ENCODE measurements at places on chromosomes 2 and 18.

GRCh38 chr2:121061633-121062032, 223.4 kb downstream of the TFCP2L1 start:
- H3K27me3 ChIP-seq = no peaks in the 10 kb centered on the region
- no peak overlapping the region for H3K4me3 ChIP-seq
- no peaks in the 10 kb centered on the region for H3K36me3 ChIP-seq
- no peak overlapping the region for H3K27ac ChIP-seq

DNA sequence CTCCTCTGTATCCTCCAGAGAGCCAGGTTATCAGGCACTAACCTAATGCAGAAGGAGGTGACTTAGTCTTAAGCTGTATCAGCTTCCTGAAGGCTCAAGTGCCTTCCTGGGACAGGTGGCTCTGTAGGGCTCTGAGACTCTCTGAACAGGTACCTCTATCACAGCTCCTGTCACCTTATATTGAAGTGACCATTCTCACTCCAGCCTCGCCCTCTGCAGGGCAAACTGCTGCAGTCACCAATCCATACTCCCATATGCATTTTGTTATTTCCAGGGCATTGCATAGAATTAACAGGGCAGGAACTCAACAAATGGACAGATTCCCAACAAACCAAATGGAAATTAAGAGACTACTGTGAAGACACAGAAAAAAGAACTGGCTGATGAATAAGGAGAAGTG, 203.0 kb upstream of the REV1 start:
- peaks cover 2% of the 10 kb centered on the region for H3K27me3 ChIP-seq
- DNase-seq = no peak
- no peak overlapping the region for H3K27ac ChIP-seq
- H3K36me3 ChIP-seq = no peaks in the 10 kb centered on the region

- H3K4me3 ChIP-seq = no peak overlapping the region
- peaks cover 33% of the 10 kb centered on the region for H3K36me3 ChIP-seq
- no peak for DNase-seq
- peaks cover 4% of the 10 kb centered on the region for H3K4me1 ChIP-seq
- no peak overlapping the region for H3K27ac ChIP-seq
- no peaks in the 10 kb centered on the region for H3K27me3 ChIP-seq
These were observed 45.7 kb upstream of the C2orf74 start for GRCh38 chr2:61116302-61116701.

DNA sequence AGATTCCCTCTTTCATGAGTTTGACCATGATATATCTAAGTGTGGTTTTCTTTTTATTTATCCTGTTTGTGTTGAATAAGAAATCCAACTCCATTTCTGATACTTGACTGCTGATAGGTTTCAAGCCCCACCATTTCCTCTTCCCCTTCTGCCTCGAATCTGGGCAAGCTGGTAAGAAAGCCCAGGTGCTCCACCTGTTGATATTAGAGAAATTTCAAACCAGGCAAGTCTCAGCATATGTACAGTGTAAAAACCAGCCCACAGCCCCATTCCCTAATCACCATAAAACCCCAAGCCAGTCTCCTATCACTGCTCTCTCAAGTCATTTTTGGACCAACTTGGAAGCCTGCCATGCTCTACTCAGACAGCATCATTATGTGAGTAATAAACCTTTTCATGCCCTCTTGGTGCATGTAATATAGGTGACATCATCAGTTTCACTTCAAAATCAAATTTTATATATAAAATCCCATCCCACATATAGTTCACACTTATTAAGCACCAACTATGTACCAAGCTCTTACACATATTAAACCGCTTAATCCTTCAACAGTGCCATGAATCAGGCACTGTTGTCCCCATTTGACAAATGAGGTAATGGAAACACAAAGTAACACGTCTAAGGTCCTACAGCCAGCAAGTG, 46.6 kb downstream of the SMAD2 start:
- no peak overlapping the region for H3K4me3 ChIP-seq
- no peak for DNase-seq
- peak overlapping the region; percentile 58 for H3K27ac ChIP-seq

DNA sequence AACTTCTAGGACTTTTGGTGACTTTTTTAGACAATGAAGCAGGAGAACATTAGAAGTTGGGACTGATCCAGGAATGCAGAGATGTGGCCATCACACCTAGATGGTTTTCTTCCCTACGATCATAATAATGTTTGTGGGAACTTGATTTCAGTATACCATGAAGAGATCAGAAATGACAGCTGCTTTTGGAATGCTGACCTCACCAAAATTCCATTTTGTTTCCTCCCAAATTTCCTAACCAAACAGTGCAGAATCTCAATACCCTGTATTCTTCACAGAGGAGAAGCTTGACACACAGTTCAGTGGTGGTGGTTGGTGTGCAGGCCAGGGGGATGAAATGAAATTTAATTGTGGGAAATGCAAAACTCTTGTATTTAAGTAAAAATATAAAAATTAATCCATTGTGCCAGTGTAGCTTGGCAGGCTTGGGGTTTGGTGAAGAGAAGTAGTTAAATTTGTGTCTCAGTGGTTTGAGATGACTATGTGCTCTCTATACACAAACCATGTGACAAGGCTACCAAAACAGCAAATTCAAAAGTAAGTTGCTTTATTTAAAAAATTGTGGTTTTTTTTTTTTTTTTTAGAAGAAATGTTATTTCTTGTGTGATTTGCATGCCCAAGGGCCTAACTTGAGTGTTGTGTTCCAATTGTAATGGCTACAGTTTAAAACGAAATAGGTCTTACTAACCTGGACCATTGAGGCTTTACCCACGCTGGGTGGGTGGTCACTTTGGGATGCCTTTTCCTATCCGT, 252.4 kb downstream of the LPIN1 start:
- H3K4me1 ChIP-seq = no peaks in the 10 kb centered on the region
- no peak overlapping the region for H3K27ac ChIP-seq
- H3K27me3 ChIP-seq = peaks cover 16% of the 10 kb centered on the region
- H3K4me3 ChIP-seq = no peak overlapping the region
- DNase-seq = no peak

GRCh38 chr2:151297882-151298281, 8.4 kb upstream of the NMI start:
- H3K36me3 ChIP-seq = no peaks in the 10 kb centered on the region
- peaks cover 6% of the 10 kb centered on the region for H3K27me3 ChIP-seq
- no peak overlapping the region for H3K4me3 ChIP-seq
- H3K27ac ChIP-seq = no peak overlapping the region

GRCh38 chr18:72840109-72840508, 27.7 kb downstream of the NETO1 start:
- H3K4me3 ChIP-seq = no peak overlapping the region
- no peak for DNase-seq
- no peaks in the 10 kb centered on the region for H3K27me3 ChIP-seq
- no peaks in the 10 kb centered on the region for H3K4me1 ChIP-seq
- no peaks in the 10 kb centered on the region for H3K36me3 ChIP-seq
- no peak overlapping the region for H3K27ac ChIP-seq

GRCh38 chr2:3344897-3345296, 32.7 kb downstream of the EIPR1 start:
- no peak for DNase-seq
- peaks cover 27% of the 10 kb centered on the region for H3K36me3 ChIP-seq
- no peak overlapping the region for H3K4me3 ChIP-seq
- H3K27ac ChIP-seq = no peak overlapping the region

- H3K27ac ChIP-seq = peak overlapping the region; percentile 58
- no peak overlapping the region for H3K4me3 ChIP-seq
- no peak for DNase-seq
- no peaks in the 10 kb centered on the region for H3K27me3 ChIP-seq
These were observed 56.0 kb downstream of the PKDCC start for GRCh38 chr2:42103829-42104228.

- H3K27me3 ChIP-seq = no peaks in the 10 kb centered on the region
- DNase-seq = no peak
- no peak overlapping the region for H3K27ac ChIP-seq
These were observed 119.7 kb downstream of the WDR7 start for GRCh38 chr18:56770873-56771272.

DNA sequence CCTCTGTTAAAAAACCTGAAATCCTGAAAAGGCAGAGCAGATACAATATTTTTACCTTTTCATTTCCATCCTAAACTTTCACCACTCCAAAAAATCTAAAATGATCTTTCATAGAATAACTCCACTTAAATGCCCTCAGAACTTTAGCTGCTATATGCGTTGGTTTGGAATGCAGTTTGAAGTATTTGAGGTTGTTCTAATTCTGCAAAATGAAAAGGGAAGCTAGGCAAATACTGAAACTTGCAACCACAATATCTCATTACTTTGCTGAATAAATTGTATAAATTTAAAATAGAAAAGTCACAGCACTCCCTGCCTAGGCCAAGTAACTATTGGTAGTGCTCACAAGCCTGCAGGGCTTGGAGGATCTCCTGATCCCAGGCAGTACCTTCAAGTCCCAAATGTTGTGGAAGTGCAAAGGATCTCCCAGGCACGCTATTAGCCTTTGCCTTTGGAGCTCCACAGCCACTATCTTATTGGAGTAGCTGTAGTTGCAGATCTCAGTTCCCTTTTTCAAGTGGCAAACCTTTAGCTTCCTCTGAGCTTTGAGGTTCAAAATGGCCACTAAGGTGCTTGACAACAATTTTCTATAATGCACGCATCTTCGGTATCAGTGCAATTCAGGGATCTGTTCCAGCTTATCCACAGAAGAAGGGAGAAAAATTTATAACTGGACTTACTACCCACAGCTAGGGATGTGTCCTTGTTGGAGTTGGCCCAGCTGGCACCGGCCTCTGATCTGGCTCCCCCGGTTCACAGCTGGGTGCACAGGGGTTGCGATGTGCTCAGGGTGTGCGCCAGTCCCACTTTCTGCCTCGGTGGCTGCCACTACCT, 43.4 kb upstream of the ANKRD62 start:
- DNase-seq = no peak
- peaks cover 12% of the 10 kb centered on the region for H3K27me3 ChIP-seq
- H3K27ac ChIP-seq = no peak overlapping the region
- H3K36me3 ChIP-seq = no peaks in the 10 kb centered on the region
- peaks cover 2% of the 10 kb centered on the region for H3K4me1 ChIP-seq

DNA sequence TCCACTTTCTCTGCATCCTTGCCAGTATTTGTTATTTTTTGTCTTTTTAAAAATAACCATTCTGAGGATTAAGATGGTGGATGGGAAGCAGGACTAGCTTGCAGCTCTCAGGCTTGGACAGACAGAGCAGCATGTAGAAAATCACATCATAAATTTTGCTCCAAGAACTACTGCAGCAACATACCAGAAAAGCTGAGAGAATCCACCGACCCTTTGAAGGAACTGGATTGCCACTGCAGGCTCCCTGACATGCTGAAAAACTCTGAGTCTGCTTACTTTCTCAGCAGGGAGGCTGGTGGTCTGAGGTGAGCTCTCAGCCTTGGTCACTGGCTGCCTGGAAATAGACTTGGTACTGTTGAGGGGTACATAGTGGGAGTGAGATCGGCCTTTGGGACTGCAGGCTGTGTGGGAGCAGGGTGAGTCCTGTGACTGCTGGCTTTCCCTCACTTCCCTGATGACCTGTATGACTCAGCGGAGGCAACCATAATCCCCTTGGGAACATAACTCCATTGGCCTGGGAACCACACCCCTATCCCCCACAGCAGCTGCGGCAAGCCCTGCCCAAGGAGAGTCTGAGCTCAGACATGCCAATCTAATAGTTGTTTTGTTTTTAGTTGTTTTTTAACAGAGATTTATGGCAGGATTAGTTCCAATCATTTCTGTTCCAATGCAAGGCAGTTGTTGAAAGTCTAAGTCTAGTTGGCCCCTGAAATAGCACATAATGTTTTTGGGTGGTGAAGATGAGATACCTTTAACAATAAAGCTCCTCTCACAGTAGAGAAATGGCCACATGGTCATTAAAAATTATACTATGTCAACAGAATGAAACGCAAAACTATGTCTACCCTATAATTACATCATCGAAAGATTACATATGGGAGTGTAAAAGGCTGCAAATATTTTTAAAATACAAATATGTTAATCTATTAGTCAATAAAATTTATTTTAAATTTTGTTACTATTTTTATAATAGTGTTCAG, 414.2 kb upstream of the CHAC2 start:
- no peak overlapping the region for H3K27ac ChIP-seq
- no peaks in the 10 kb centered on the region for H3K36me3 ChIP-seq
- H3K27me3 ChIP-seq = no peaks in the 10 kb centered on the region
- H3K4me1 ChIP-seq = no peaks in the 10 kb centered on the region
- H3K4me3 ChIP-seq = no peak overlapping the region
- no peak for DNase-seq

- no peaks in the 10 kb centered on the region for H3K4me1 ChIP-seq
- no peaks in the 10 kb centered on the region for H3K36me3 ChIP-seq
- DNase-seq = no peak
- H3K27me3 ChIP-seq = peaks cover 8% of the 10 kb centered on the region
- H3K4me3 ChIP-seq = no peak overlapping the region
These were observed 427.5 kb downstream of the LRATD1 start for GRCh38 chr2:15059870-15060512.

DNA sequence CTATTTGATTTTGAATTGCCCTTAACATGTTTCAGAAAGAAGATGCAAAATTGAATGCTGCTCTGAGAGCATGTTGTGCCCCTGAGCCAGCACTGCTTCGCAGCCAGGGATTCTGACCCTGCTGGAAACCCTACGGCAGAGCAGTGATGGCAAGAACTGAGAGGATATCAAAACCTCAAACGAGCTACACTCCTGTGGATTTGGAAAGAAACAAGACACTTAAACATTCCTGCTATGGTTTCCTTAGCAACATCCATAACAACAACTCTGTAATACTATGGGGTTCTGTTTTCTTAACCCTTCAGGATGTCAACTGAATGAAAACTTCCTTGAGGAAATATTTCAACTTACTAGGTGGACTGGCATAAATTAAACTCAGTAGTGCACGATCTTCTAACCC, 649.1 kb downstream of the NYAP2 start:
- no peak overlapping the region for H3K27ac ChIP-seq
- no peaks in the 10 kb centered on the region for H3K27me3 ChIP-seq
- H3K4me1 ChIP-seq = no peaks in the 10 kb centered on the region
- H3K36me3 ChIP-seq = no peaks in the 10 kb centered on the region
- no peak for DNase-seq

GRCh38 chr2:120432976-120433815, 87.3 kb downstream of the INHBB start:
- H3K27ac ChIP-seq = no peak overlapping the region
- DNase-seq = no peak
- no peaks in the 10 kb centered on the region for H3K36me3 ChIP-seq
- H3K4me1 ChIP-seq = no peaks in the 10 kb centered on the region
- H3K27me3 ChIP-seq = peaks cover 6% of the 10 kb centered on the region
- H3K4me3 ChIP-seq = no peak overlapping the region

GRCh38 chr18:37499044-37499443, 66.6 kb downstream of the CELF4 start:
- H3K4me3 ChIP-seq = no peak overlapping the region
- no peak overlapping the region for H3K27ac ChIP-seq
- no peaks in the 10 kb centered on the region for H3K4me1 ChIP-seq
- DNase-seq = no peak
- H3K27me3 ChIP-seq = no peaks in the 10 kb centered on the region

GRCh38 chr2:15749460-15750432, 158.1 kb downstream of the DDX1 start:
- H3K4me1 ChIP-seq = no peaks in the 10 kb centered on the region
- H3K4me3 ChIP-seq = no peak overlapping the region
- no peak for DNase-seq

DNA sequence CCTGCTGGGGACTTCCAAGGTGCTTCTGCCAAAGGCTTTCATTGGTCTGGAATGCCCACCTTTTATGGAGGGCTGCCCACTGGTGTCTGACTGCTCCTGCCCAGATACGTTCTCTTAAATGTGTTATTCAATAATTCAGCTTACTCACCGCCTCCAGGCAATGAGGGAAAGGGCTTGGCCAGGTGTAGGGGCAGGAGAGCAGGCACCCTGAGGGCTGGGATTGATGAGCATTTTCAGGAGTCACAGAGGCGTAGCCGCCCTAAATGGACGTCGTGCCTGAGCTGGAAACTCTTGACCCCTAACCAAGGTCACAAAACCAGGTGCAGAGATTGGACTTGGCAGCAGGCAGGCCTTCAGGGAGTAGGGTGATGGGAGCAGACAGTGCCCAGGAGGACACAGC, 26.8 kb downstream of the MAL start:
- no peak overlapping the region for H3K4me3 ChIP-seq
- no peak overlapping the region for H3K27ac ChIP-seq
- H3K27me3 ChIP-seq = no peaks in the 10 kb centered on the region
- DNase-seq = no peak
- peaks cover 50% of the 10 kb centered on the region for H3K36me3 ChIP-seq

All from T-helper 2 cell treated with Interferon-gamma antibody and Interleukin-4, amounts not matched to agents 5 μg/mL and 100 μg/mL, for 36 hours (primary cell).